ENCODE measurements at places on chromosomes 13 and 19. TPM values are rescaled to one million over a fixed set of nuclear protein-coding genes. Genes with fewer than 3 reads are reported as not detected.

Gene LILRA1
- polyA plus RNA-seq, result not detected

Gene SPTBN4
- 1.2 TPM for polyA plus RNA-seq

Gene CEACAM5
- not detected for polyA plus RNA-seq

- no peak for DNase-seq
Measured at GRCh38 chr13:25286308-25286968, 850 bp downstream of the MTMR6 start.

GRCh38 chr19:38452430-38453366, 19.2 kb downstream of the RYR1 start:
- DNase-seq, result peak; percentile 99

DNA sequence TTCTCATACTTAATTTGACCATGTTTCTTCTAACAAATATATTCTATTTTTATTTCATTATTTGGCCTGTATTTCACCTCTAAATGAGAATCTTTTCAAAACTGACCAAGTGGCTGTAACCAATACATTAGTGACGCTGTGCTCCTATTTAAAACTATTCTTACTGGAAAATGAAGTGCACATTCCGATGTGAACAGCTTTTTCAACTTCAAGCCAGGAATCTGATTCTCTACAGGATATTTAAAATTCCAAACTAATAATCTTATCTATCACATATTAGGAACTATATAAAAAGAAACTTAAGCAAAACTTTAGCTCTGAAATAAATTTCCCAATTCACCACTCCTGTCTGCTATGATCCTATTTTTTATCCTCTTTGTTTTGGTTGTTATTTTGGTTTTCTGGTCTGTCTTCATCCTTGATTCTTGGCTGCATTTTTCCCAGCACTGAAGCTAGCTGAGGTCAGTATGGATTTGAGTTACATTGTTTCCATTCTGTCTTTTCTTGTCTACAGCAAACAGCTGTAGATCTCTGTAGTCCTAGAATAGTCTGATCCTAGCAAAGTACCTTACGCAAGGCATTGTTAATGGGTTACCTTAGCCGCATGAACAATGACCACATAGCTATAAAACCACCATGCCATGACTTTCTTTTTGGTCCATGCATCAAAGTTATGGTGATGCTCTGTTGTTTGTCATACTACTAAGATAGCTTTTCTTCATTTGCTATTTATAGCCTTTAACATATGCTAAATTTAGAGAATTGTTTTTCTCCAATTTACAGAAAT, 748.6 kb upstream of the SPRY2 start:
- DNase-seq, result no peak

DNA sequence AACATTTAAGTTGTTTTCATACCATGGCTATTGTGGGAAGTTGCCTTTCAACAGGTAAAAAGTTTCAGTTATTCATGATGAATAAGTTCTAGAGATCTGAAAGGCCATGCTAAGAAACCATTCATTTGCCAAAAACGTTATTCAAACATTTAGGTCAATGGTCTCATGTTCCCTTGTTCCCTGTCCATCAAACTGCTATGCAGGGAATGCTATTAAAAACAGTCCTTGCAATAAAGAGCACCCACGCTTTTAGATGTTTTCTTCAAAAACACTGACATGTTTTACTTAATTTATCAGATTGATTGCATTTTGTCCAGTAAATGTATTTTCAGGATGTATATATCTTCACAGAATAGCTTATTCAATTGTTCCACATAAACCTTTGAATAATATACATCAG, 573.2 kb upstream of the PCDH20 start:
- DNase-seq, result no peak

DNA sequence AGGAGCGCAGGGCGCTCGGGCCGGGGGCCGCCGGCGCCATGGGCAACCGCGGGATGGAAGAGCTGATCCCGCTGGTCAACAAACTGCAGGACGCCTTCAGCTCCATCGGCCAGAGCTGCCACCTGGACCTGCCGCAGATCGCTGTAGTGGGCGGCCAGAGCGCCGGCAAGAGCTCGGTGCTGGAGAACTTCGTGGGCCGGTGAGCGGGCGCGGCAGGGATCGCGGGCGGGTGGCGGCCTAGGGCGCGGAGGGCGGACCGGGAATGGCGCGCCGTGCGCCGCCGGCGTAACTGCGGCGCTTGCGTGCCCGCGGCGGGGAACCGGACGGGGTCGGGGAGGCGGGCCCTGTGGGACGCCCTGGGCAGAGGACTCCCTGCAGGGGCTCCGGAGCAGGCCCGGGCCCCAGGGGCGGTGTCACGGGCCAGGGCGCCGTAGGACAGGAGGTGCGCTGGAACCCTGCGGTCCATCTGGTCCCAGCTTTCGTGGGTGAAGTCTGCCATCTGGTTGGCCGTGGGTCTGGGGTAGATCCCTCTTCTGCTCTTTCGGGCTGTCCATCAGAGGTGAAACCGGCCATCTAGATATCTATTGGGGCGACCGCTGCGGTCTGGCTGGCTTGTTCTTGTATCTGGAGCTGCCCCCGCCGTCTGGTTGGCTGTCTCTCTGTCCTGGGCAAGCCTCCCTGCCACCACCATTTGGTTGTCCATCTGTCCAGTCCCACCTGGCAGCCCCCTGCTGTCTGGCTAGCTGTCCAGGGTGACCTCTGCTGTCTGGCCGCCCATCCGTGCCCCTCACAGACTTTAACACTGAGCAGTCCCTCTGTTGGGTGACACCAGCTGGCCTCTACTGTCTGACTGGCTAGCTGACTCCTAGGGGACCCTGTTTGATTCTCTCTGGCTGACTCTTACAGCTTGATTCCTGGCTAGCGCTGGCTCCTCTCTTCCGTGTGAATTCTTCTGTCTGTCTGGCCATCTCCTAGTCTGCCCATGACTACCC, 622 bp downstream of the DNM2 start:
- DNase-seq, result peak; percentile 59

Data from K562 (cell line).